ENCODE measurements at places on chromosomes 11 and 22. TPM values are rescaled to one million over a fixed set of nuclear protein-coding genes. Genes with fewer than 3 reads are reported as not detected.

GRCh38 chr11:95426823-95427462 lies 195.9 kb upstream of the SESN3 start:
- no peak for DNase-seq

Gene IGLL1
- not detected for total RNA-seq

- peak; percentile 86 for DNase-seq
Measured at GRCh38 chr22:29617922-29618629, 14.6 kb downstream of the NF2 start.

DNA sequence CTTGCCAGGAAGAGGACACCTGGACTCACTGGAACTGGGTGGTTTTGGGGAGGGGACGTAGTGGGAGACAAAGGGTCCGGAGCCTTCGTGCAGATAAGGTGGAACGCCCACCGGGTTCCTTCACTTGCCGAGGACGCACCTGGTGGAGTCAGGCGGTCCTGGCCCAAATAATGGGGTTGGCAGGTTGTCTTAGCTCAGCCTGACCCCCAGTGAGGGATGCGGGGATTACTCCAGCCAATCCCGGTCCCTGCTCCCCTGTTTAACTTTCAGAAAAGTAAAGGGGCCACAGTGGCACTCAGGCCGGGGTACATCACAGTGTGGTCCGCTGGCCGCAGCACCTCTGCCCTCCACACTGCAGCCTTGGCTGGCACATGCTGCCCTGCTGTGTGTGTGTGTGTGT lies 18.0 kb downstream of the A4GALT start:
- DNase-seq, result no peak

- no peak for DNase-seq
Measured at GRCh38 chr22:39221999-39222686, 22.6 kb downstream of the PDGFB start.

DNA sequence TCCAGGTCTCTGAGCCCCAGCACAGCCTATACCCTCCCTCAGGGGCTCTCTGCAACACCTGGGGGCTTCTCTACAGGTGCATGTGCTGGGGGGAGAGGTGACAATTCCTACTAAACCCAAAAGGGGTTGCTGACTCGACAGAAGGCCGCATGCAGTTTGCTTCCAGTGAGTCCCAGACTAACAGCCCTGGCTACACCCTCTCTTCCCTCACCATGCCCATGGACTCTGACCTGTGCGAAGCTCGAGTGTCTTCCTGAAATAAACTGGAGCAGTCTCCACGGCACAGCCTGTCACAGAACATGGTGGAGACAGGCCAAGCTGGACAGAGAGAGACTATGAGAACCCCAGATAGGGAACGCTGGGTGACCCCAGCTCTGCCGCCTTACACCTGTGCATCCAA lies 16.6 kb downstream of the PLEKHA7 start:
- no peak for DNase-seq

Gene ZNF215
- total RNA-seq, result 4.5 TPM

Gene RAG2
- not detected for total RNA-seq

DNA sequence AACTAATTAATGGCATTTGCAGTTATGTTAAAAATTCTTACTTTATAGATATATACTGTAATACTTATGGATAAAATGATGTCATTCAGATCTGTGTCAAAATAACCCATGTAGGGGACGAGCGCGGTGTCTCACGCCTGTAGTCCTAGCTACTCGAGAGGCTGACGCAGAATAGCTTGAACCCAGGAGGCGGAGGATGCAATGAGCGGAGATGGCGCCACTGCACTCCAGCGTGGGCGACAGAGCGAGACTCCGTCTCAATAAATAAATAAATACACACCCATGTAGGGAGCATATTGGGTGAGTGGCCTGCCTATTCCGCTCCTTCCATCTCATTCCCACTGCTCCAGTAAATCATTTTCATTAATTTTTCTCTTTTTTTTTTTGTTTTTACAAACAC lies 7.1 kb downstream of the SNU13 start:
- no peak for DNase-seq

DNA sequence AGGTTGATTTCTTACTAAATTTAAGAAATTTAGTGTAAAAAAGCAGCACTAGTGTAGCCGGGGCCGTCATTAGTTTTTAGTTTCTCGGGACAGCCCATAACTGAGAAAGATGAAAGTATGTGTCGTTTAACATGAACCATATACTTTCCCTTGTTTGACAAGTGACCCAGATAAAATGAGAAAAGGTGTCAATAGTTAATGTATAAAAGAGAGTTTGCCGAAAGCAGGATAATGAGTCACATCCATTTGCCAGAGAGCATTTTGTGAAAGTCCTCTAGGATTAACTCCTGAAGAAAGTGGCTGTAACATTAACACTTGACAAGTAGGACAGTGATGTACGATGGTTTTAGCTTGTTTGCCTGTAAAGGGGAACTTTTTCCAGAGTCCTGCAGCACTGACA lies 13.5 kb downstream of the OR52K1 start:
- DNase-seq, result no peak

DNA sequence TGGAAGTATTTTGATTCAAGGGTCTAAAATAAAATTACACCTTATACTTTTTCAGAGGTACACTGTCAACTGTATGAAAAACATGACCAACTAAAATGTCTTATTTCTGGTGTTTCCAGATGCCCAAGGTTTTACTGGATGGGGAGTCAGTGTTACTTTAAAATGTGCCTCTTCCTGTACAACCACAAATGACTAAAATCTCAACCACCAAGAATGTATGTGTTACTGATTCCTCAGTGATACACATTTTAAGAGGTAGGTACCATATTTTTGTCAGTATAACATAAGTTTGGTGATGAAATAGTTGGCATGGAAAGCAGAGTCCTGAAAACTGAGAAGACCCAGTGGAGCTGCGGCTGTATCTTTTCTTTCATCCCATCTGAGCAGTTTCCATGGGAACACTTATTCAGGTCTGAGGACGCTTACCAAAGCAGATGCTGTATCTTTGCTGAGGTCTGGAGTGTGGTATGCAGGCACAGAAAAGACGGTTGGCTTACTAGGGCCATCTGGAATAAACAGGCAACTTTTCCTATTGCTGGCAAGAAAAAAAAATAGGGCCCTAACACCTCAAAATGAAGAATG lies 21.2 kb upstream of the TP53AIP1 start:
- DNase-seq, result no peak

- no peak for DNase-seq
Measured at GRCh38 chr11:66331542-66332370, 4.5 kb downstream of the RIN1 start.

Gene OOSP3
- total RNA-seq, result not detected

Gene OSBPL5
- 51.5 TPM for total RNA-seq

GRCh38 chr22:29702931-29703501 lies 16.8 kb upstream of the CABP7 start:
- no peak for DNase-seq

DNA sequence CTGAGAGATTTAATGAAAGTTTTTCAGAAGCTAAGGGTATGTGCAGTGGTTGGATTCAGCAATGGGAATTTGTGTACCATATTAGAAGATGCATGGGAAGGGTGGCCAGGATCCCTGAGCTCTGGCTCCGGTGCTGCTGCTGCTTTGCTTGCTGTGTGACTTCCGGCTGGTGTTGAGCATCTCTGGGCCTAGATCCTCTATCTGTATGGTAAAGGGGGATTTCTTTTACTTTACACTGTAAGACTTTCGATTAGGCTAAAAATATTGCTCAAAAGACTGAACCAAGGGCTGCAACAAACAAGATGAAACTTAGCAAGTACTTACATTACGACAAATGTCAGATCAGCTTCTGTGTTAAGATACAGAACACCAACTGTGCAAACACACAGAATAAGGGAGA lies 39.1 kb downstream of the XRRA1 start:
- no peak for DNase-seq

- no peak for DNase-seq
Measured at GRCh38 chr11:111186308-111186915, 59.1 kb upstream of the POU2AF2 start.

GRCh38 chr11:23112987-23113886 lies 253.0 kb upstream of the CCDC179 start:
- DNase-seq, result peak; percentile 85

DNA sequence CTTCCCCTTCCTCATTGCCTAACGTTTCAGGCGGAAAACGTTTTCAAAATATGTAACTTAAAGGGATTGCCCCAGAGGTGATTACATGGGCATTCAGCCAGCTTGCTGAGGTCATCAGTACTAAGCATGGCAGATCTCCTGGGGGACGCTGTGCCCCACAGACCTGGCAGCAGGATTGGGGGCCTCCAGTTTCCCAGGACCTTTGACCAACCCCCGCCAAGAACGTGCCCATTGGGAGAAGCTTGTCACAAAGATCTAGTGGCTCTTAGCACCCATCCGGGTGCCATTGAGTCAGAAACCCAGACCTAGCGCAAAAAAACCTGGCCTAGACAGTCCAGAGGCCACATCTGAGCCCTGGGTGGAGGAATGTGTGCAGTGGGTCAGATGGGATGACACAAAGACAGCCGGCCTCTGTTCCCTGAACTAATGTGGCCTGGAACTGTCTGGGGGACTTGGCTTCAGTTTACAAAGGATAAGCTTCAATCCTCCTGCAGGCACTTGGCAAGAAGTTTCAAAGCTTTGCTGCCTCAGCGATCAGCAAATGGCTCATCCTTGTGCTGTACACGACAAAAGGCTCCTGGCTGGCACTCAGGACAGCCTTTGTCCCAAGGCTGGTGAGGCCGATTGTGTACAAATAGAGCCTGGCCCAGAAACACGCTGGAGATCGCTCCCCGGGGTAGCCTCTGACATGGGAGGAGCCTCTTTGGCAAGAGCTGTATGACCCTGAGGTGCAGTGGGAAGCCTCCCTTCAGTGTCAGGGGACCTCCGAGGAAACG lies 9.5 kb downstream of the C1QTNF6 start:
- no peak for DNase-seq

DNA sequence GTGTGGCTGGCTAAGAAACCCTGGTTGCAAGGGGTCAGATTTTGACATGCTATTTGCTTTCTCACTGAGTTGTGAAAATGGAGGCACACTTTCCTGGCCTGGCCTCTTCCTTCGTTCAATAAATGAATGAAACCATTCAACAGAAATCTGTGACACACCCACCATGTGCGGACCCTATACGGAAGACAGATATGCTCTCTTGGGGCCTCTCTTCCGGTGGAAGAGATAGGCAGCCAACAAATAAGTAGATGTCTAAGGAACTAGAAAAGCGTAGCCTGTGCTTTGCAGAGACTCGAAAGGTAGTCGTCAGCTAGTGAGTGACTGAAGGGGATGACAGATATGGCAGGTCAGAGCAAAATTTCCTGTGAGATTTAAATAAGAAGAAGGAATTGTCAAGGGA lies 5.3 kb downstream of the KCNQ1OT1 start:
- no peak for DNase-seq

Gene MUC6
- 0.18 TPM for total RNA-seq

Gene C22orf31
- not detected for total RNA-seq

GRCh38 chr11:119771172-119771770 lies 42.3 kb upstream of the NECTIN1 start:
- no peak for DNase-seq

- DNase-seq, result no peak
Measured at GRCh38 chr11:532986-533585, 2.3 kb downstream of the HRAS start.

Gene MYEOV
- total RNA-seq, result 59.0 TPM

Gene MRGPRX3
- total RNA-seq, result not detected

DNA sequence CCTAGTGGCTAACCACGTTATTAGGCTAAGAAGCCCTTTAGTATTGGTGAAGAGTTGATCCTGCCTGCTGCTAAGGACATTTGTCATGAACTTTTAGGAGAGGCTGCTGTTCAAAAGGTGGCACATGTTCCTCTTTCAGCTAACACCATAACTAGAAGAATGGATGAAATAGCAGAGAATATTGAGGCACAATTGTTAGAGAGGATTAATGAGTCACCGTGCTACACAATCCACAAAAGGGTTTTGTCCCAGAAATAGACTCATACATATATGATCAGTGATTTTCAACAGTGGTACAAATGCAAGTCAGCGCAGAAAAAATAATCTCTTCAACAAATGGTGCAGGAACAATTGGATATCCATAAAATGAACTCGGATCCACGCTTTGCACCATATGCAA lies 7.0 kb upstream of the MSANTD2 start:
- no peak for DNase-seq

Gene PGA3
- total RNA-seq, result not detected

GRCh38 chr11:105937738-105938137 lies 84.3 kb downstream of the MSANTD4 start:
- no peak for DNase-seq

DNA sequence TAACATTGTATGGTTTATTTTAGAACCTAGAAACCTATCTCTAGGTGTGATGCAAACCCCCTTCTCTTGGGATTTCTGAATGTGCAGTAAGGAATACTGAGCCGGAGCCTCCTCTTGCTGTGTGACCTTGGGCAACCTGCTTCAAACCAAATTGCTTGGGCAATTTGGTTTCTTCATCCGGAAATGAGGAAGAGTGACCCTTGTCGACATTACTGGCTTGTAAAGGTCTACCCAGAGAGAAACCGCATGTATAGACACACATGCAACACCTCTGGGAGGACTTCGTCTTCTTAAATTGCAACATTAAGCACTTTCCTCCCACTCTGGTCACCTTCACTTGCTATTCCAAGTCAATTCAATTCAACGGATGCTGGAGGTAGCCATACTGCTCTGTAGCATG lies 19.6 kb upstream of the TP53I11 start:
- DNase-seq, result no peak

GRCh38 chr11:66281776-66282467 lies 3.9 kb downstream of the CNIH2 start:
- no peak for DNase-seq

- DNase-seq, result no peak
Measured at GRCh38 chr11:59899532-59899931, 20.9 kb downstream of the OOSP3 start.

Gene SCARF2
- 5.4 TPM for total RNA-seq

- no peak for DNase-seq
Measured at GRCh38 chr11:72860592-72860991, 46.4 kb downstream of the ATG16L2 start.

Gene GLYAT
- total RNA-seq, result not detected

- no peak for DNase-seq
Measured at GRCh38 chr11:119306373-119306890, 10.5 kb downstream of the MCAM start.

DNA sequence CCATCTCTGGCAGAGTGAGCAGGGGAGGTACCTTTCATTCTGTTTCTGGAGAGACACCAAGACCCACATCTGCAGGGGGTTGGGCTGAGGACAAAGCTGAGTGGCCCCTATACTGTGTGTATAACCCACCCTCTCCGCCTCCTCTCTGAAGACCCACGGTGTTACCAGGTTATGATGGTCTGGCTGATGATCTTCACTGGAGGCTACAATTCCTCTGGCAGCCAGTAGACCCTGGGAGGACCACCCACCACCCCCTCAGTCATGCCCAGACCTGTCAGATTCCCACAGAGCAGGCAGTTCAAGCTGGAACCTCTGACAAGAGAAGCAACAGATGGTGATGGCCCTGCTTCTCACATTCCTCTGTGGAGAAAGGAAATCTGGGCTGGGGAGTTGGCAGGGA lies 11.4 kb upstream of the KCNJ1 start:
- DNase-seq, result no peak

Gene OR4A16
- total RNA-seq, result not detected

DNA sequence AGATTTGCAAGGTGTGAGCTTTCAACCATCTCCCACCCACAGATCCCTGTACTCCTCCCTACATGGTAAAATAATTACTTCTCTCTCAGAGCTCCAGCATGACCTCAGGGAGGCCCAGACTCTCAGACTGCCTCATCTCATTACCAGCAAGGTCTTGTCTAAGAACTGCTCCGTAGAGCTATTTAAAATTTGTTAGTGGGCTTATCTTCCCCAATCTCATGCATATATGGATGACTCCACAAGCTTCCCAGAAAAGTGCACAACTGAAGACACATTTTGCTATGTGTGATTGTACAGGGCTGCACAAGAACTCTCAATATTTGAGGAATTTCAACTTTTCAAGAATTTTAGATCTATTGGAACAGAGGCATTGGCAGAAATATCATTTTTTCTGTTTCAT lies 230.3 kb downstream of the CSNK2A3 start:
- DNase-seq, result no peak

Data from PC-3 (cell line).